ENCODE measurements at places on chromosomes 6 and 20.

DNA sequence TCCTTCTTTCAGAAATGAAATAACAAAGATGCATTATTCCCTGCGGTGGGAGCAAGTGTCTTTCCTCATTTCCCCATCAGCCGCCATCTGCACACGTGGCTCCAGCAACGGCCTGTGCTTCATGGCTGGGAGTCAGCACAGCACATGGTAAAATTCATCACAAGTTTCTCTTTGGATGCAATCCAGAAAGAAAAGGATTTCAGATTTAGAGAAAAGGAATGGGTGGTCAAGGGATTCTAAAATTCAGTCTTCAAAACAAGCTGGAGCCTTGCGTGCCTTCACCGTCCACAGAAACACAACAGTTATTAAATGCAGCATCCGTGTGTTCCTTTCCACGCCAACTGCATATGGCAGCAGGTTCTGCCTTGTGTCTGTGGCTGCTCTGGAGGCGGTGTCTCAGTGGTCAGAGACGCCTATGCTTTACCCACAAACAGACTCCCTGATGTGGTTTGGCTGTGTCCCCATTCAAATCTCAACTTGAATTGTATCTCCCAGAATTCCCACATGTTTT is 107.6 kb downstream of the THBS2 start:
- no peak for DNase-seq

GRCh38 chr6:158626360-158627167 is 18.0 kb downstream of the DYNLT1 start:
- DNase-seq = no peak

DNA sequence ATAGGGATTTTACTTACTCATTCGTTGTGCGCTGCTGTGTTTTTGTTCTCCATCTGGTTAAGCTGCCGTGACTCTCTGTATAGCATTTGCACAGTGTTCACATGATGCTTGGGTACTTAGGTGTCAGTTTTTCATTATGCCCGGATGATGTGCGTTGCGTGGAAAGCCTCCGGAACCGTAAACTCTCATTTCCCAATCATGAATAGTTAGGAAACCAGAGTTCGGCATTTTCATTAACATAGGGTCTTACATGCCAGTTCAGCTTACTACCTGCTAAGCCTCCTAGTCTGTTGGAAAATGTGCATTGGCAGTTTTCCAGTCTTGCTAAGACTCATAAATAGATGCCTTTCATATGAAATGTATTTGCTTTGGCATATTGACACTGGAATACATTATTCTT is 483.4 kb upstream of the FLRT3 start:
- no peak for DNase-seq

DNA sequence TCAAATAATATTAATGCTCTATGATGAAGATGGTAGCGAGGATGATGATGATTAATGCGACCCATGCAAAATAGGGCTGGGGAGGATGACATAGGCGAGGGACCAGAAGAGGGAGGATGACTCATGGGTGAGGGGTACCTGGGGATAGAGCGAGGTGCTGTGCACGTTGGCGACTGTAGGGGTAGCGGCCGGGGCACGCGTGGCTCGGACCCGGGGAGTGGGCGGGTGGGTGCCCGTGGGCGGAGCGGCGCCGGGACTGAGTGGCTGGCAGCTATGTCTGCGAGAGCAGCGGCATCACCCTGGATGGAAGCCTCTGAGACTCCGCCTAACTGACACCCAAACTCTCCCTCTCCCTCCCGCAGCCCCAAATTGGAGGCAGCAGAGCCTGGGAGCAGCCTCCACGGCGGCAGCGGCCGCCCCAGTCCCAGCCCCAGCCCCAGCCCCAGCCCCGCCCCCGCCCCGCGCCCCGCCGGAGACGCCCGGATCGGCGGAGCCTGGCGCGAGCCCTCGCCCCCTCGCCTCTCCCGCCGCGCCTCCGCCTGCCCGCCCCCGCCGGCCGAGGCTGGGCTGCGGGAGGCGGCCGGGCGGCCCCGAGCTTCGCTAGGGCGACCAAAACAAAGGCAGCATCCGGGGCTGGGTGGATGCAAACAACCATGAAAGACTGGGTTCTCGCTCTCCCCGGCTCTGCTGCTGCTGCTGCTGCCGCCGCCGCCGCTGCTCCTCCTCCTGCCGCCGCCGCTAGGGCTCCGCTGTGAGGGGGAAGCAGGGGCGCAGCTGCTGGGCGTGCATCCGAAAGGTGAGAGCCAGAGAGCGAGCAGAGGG is at the start of gene RIMS1:
Gene RIMS1 (plus strand): TSS at position 367 of the 822 bp plus-strand sequence. CDS start 474 bp downstream, outside the sequence.
- DNase-seq = peak; percentile 82
